Activated naive CD4-positive, alpha-beta T cell treated with anti-CD3 and anti-CD28 coated beads for 36 hours (primary cell): ENCODE measurements at places on chromosomes 2 and 18.

GRCh38 chr2:238281826-238282480, 6.5 kb downstream of the PER2 start:
- no peaks in the 10 kb centered on the region for H3K27me3 ChIP-seq
- H3K27ac ChIP-seq = no peak overlapping the region
- peaks cover 21% of the 10 kb centered on the region for H3K4me1 ChIP-seq
- H3K36me3 ChIP-seq = no peaks in the 10 kb centered on the region
- H3K4me3 ChIP-seq = no peak overlapping the region

- H3K4me1 ChIP-seq = no peaks in the 10 kb centered on the region
- no peaks in the 10 kb centered on the region for H3K27me3 ChIP-seq
- no peak overlapping the region for H3K4me3 ChIP-seq
- no peaks in the 10 kb centered on the region for H3K36me3 ChIP-seq
Measured at GRCh38 chr18:8724452-8724851, 19.1 kb downstream of the MTCL1 start.

- peaks cover 76% of the 10 kb centered on the region for H3K4me1 ChIP-seq
- peak; percentile 42 for DNase-seq
- H3K27ac ChIP-seq = peak overlapping the region; percentile 91
- no peak overlapping the region for H3K4me3 ChIP-seq
- no peaks in the 10 kb centered on the region for H3K27me3 ChIP-seq
Measured at GRCh38 chr2:86186431-86186830, 8.8 kb downstream of the IMMT start.

GRCh38 chr2:175282300-175282699, 100.8 kb upstream of the ATP5MC3 start:
- H3K27ac ChIP-seq = no peak overlapping the region
- no peak for DNase-seq
- H3K4me3 ChIP-seq = no peak overlapping the region
- no peaks in the 10 kb centered on the region for H3K27me3 ChIP-seq

- H3K27me3 ChIP-seq = no peaks in the 10 kb centered on the region
- H3K36me3 ChIP-seq = no peaks in the 10 kb centered on the region
- no peak overlapping the region for H3K4me3 ChIP-seq
- peaks cover 2% of the 10 kb centered on the region for H3K4me1 ChIP-seq
- H3K27ac ChIP-seq = no peak overlapping the region
Measured at GRCh38 chr18:58593938-58594337, 35.0 kb downstream of the ALPK2 start.

DNA sequence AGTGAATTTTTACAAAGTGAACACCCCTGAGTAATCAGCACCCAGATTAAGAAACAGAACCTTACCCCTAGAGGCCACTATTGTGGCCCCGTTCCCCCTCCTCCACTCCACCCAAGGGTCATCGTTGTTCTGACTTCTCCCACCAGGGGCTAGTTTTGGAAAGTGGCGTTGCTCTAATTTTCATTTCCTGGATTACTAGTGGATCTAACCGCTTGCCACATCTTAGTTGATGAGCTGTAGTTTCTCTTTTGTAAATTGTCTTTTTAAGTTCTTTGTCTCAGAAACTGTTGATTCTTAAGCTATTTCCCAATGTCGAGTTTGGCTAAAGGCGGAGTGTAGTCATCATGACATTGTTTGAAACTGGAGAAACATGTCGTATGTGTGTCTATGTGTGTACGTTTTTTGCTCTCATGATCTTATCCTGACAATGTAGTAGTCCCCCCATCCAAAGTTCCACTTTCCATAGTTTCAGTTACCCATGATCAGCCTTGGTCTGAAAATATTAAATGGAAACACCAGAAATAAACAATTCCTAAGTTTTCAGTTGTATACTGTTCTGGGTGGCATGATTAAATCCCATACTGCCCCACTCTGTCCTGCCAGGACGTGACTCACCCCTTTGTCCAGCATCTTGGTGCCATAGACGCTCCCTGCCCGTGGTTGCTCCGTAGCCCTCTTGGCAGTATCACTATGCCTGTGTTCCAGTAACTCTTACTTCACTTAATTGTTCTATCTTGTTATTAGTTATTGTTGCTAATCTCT, 71.0 kb upstream of the SP3 start:
- H3K36me3 ChIP-seq = no peaks in the 10 kb centered on the region
- H3K4me1 ChIP-seq = peaks cover 13% of the 10 kb centered on the region
- H3K4me3 ChIP-seq = no peak overlapping the region
- H3K27ac ChIP-seq = no peak overlapping the region

DNA sequence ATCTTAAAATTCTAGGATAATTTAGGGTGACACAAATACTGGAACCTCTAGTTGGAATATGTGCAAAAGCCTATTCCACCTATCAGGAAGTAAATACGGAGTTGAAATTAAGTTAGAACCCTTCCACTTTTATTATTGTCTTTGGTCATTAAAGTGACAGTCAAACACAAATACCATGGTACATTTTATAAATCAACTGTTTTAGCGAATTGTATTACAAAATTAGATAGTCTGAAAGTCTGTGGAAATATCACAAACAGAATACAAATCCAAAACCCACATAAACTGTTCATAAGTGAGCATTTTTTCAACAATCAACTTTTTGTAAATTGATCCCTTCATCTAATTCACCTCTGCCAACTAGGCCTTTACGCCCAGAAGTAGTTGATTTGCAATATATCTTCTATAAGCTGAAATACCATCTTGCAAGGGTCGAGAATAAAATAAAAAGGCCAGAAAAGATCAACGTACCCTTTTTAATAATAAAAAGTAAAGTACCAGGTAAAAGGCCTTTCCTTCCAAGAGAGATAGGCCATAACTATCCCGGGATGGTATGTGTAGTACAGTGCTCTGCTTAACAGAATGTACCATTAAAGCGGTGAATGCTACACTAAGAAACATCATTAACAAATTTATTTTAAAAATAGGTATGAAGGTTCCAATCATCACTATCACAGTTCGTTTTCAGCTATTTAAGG, 1.3 kb downstream of the USP34 start:
- no peak for DNase-seq
- H3K4me1 ChIP-seq = peaks cover 40% of the 10 kb centered on the region
- H3K27me3 ChIP-seq = no peaks in the 10 kb centered on the region
- peak overlapping the region; percentile 90 for H3K4me3 ChIP-seq
- peaks cover 6% of the 10 kb centered on the region for H3K36me3 ChIP-seq

- no peaks in the 10 kb centered on the region for H3K36me3 ChIP-seq
- peaks cover 2% of the 10 kb centered on the region for H3K27me3 ChIP-seq
- no peak overlapping the region for H3K4me3 ChIP-seq
- H3K4me1 ChIP-seq = no peaks in the 10 kb centered on the region
- H3K27ac ChIP-seq = no peak overlapping the region
- DNase-seq = no peak
Measured at GRCh38 chr2:217064234-217065011, 204.6 kb upstream of the TNP1 start.

DNA sequence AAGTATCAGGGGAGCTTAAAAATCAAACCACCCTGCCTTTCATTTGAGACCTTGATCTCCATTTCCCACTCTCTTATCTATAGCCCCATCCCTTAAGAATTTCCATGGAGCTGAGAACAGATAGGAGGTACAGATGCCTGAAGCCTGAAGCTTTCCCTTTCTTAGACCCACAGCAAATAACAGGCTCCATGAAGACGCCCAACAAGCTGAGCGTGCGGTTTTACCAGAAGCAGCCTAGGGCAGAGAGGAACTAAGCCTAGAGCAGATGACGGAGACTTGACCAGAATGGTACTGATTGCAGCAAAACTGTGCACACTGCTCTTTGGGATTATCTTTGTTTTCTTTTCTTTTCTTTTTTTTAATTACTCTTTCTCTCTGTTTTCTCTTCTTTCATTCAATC, 1.7 kb upstream of the ERBB4 start:
- no peak overlapping the region for H3K27ac ChIP-seq
- H3K4me1 ChIP-seq = peaks cover 15% of the 10 kb centered on the region
- no peak overlapping the region for H3K4me3 ChIP-seq
- peaks cover 2% of the 10 kb centered on the region for H3K36me3 ChIP-seq
- peaks cover 43% of the 10 kb centered on the region for H3K27me3 ChIP-seq

GRCh38 chr2:224286923-224287322, 115.0 kb downstream of the FAM124B start:
- H3K27me3 ChIP-seq = peaks cover 34% of the 10 kb centered on the region
- no peak overlapping the region for H3K4me3 ChIP-seq
- H3K27ac ChIP-seq = no peak overlapping the region
- DNase-seq = no peak

DNA sequence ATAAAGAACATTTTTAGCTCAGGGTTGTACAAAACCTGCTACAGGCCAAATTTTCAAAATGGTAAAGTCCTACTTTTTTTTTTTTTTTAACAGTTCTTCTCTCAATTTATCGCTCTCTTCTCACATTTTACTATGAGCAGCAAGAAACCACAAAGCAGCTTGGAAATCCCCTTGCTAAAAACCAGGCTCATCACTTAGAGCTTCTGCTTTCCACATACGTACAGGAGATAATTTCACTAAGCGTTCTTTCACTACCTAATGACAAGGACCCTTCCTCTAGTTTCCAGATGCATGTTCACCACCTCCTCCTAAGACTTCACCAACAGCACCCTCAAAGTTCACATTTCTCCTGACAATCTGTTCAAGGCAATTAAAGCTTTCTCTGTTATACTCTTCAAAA, 294.9 kb upstream of the CYRIA start:
- no peak overlapping the region for H3K4me3 ChIP-seq
- H3K36me3 ChIP-seq = no peaks in the 10 kb centered on the region
- H3K4me1 ChIP-seq = no peaks in the 10 kb centered on the region
- no peak for DNase-seq
